ENCODE measurements at places on chromosomes 7 and 10.
A peak's percentile ranks its signal among the peaks of the same experiment; 100 is the strongest.

DNA sequence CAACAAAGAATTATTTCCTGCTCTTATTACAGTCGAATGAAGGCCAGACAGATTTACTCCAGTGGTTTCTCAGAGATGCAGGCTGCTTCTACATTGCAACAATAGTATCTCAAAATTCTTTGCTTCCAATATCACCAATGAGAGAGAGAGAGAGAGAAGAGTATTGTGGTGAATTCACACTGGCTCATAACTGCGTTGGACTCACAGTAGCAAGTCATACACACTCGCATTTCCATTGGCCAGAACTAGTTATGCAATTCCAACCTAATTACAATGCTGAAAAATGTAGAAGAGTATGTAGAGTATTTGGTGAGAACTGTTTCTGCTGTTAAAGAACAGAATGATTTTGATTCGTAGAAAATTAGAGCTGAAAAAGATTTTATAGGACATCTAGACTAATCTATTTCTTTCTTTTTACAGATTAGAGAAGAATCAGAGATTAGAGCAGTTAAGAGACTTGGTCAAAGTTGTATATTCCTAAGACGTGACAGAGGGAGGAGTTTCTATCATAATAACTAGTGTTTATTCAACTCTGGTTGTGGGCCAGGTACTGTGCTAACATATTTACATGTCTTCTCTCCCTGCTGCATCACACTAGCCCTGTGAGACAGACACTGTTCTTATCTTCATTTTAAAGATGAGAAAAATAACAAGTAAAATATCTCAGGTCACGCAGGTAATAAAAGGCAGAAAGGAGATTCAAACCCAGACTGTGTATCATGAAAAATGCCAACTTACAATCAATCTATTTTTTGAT is 34.6 kb upstream of the PDK4 start:
- H3K4me3 ChIP-seq = no peak overlapping the region
- H3K27ac ChIP-seq = peak overlapping the region; percentile 89
- no peaks in the 10 kb centered on the region for H3K36me3 ChIP-seq
- H3K4me1 ChIP-seq = peaks cover 26% of the 10 kb centered on the region

- no peaks in the 10 kb centered on the region for H3K27me3 ChIP-seq
- no peak overlapping the region for H3K4me3 ChIP-seq
- DNase-seq = no peak
- H3K4me1 ChIP-seq = no peaks in the 10 kb centered on the region
- H3K27ac ChIP-seq = no peak overlapping the region
Measured at GRCh38 chr10:47206449-47207280, 93.3 kb upstream of the GDF10 start.

GRCh38 chr10:70542565-70542938 is 60.0 kb downstream of the PRF1 start:
- H3K27ac ChIP-seq = no peak overlapping the region
- no peak overlapping the region for H3K4me3 ChIP-seq
- no peak for DNase-seq
- H3K27me3 ChIP-seq = no peaks in the 10 kb centered on the region

DNA sequence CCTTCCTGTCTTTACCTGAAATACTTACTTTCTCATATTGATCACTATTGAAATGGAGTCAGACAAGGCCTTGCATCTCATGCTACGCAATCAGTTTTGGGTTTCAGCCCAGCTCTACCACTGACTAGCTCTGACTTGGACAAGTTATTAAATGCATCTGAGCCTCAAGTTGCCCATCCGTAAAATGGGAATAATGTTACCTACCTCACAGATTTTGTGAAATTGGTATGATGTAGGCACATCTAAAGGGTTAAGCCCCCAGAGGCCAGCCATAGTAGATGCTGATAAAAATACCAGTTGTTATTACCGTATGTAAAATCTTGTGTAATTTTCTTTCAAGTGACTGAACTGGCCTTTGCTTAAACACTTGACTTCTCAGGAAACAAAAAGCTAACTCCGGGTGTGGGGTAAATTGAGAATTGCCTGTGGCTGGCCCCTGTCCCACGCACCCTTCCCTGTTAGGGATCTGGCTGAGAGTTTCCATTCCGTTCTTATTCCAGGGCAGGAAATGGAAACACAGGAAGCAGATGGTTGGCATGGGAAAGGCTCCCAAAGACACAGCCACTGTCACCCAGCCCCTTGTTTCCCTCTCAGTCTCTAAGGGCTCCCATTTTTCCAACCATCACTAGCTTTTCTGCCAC is 7.5 kb downstream of the DUSP5 start:
- H3K36me3 ChIP-seq = peaks cover 18% of the 10 kb centered on the region
- H3K4me3 ChIP-seq = no peak overlapping the region
- no peak for DNase-seq
- H3K27me3 ChIP-seq = no peaks in the 10 kb centered on the region
- H3K27ac ChIP-seq = peak overlapping the region; percentile 97

DNA sequence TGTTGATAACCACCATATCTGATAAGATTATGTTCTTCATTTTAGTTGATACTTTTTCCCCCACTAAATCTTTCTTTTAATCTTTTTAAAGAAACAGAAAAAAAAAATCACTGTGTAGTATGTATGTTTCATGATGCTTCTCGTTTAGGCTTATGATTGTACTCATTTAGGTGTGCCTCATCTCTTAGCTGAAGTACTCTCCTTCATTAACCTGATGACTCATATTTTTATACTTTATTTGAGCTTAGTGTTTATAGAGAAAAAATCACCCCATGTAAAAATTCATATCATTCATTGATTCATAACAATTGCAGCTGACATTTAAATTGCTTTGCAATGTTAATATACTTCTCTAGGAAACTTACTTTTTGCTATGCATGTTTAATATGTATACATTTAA is 158.9 kb downstream of the MLLT10 start:
- H3K4me1 ChIP-seq = peaks cover 17% of the 10 kb centered on the region
- DNase-seq = no peak
- H3K27me3 ChIP-seq = no peaks in the 10 kb centered on the region

GRCh38 chr10:126776168-126776567 is 105.7 kb upstream of the C10orf90 start:
- peaks cover 29% of the 10 kb centered on the region for H3K27me3 ChIP-seq
- H3K4me3 ChIP-seq = no peak overlapping the region
- H3K27ac ChIP-seq = no peak overlapping the region
- no peaks in the 10 kb centered on the region for H3K4me1 ChIP-seq

DNA sequence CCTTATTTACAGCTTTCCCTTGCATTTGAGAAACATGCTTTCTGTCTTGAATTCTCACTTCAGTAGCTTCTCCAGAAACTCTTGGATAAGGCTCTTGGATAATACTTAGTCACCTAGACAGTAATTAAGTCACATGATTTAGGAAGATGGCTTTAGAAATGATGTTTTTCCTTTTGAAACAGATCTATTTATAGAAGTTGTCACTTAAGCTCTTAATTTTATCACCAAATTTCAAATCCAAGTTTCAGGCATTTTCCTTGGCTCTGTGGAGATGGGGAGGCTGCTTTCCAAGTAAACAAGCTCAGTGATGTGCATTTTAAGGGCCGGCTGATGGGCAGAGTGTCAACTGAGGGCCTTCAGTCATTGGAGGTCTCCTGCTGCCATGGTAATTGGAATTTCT is 130.3 kb downstream of the SRI start:
- no peak overlapping the region for H3K4me3 ChIP-seq
- no peak for DNase-seq
- peaks cover 14% of the 10 kb centered on the region for H3K4me1 ChIP-seq

DNA sequence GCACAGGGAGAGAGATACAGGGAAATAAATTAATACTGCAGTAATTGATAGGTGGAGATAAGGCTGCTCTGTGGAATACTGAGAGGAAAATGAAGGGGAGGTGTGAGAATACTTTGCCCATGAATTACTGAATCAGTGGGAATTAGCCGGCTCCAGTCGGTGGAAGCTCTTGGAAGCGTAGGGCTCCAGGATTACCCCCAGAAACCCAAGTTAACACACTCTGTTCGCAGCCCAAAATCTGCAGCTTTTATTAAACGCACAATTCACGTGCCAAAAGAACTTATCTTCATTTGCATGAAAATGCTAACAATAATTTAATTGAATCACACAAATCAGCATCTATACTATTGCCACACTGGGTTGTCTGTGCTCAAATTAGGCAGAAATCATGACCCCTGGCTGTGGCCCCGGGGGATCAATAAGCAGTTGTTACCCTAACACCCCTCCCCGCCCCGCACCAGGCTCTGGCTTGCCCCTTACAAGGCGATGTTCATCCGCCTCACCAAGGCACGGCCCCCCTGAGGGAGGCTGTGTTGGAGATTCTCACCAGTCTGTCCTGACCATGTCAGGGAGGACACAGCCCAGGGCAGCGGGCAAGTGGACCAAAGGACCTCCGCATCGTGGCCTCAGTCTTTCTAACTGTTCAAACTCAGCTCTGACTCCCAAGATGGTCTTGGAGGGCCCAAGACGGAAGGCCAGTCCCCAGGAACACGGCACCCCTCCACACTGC is 48.4 kb upstream of the MGMT start:
- peak overlapping the region; percentile 21 for H3K4me3 ChIP-seq
- peak overlapping the region; percentile 58 for H3K27ac ChIP-seq
- peaks cover 16% of the 10 kb centered on the region for H3K4me1 ChIP-seq
- peaks cover 51% of the 10 kb centered on the region for H3K27me3 ChIP-seq
- no peak for DNase-seq

DNA sequence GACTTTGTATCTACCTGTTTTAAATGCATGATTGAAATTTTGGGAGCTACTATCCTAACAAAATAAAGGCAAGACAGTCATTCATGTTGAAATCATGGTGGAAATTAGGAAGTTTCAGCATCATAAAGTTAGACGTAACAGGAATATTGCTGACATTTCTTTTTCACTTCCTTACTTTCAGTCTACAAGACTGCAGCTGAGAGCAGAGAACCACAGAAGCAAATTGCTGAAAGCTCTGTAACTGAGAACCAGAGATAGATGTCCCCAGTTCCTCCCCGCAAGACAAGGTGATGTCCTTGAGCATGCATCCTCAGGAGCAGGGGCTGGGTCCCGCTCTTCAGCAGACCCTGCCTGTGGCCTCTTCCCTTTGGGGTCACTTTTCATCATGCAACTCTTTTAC is 466.3 kb upstream of the POM121L12 start:
- no peak overlapping the region for H3K4me3 ChIP-seq
- no peaks in the 10 kb centered on the region for H3K4me1 ChIP-seq
- no peaks in the 10 kb centered on the region for H3K27me3 ChIP-seq
- H3K36me3 ChIP-seq = no peaks in the 10 kb centered on the region

GRCh38 chr10:95976362-95977229 is 66.8 kb upstream of the CCNJ start:
- DNase-seq = no peak

DNA sequence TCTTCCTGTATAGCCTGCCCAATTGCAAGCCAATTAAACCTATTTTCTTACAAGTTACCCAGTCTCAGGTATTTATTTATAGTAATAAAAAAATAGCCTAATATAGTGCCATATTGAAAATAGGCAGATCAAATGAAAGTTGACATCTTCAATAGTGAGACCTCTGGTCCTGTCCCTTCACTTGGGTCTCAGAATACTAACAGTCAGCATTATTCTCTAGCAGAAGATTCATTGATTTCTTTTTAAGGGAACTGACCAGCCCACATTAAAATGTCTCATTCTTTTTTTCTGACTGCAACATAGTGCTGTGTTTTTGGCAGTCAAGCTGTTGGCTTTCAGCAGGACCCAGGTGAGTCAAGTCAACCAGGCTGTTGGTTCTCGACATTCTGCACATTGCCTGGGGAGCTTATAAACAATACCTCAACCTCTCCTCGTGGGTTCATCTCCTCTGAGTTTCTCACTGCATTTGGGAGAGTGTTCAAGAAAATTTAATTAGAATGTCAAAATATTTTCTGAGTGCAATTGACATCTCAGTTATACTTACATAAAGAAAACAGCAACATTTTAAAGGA is 109.8 kb downstream of the MKX start:
- H3K27me3 ChIP-seq = no peaks in the 10 kb centered on the region
- no peak overlapping the region for H3K4me3 ChIP-seq
- H3K27ac ChIP-seq = no peak overlapping the region

GRCh38 chr7:36103837-36104561 is 49.1 kb upstream of the EEPD1 start:
- H3K36me3 ChIP-seq = no peaks in the 10 kb centered on the region
- H3K4me1 ChIP-seq = no peaks in the 10 kb centered on the region
- no peak overlapping the region for H3K4me3 ChIP-seq

- H3K4me1 ChIP-seq = peaks cover 35% of the 10 kb centered on the region
- H3K27ac ChIP-seq = no peak overlapping the region
- no peak for DNase-seq
- H3K36me3 ChIP-seq = peaks cover 6% of the 10 kb centered on the region
- no peaks in the 10 kb centered on the region for H3K27me3 ChIP-seq
Measured at GRCh38 chr7:112788778-112789343, 1.3 kb downstream of the TMEM168 start.

DNA sequence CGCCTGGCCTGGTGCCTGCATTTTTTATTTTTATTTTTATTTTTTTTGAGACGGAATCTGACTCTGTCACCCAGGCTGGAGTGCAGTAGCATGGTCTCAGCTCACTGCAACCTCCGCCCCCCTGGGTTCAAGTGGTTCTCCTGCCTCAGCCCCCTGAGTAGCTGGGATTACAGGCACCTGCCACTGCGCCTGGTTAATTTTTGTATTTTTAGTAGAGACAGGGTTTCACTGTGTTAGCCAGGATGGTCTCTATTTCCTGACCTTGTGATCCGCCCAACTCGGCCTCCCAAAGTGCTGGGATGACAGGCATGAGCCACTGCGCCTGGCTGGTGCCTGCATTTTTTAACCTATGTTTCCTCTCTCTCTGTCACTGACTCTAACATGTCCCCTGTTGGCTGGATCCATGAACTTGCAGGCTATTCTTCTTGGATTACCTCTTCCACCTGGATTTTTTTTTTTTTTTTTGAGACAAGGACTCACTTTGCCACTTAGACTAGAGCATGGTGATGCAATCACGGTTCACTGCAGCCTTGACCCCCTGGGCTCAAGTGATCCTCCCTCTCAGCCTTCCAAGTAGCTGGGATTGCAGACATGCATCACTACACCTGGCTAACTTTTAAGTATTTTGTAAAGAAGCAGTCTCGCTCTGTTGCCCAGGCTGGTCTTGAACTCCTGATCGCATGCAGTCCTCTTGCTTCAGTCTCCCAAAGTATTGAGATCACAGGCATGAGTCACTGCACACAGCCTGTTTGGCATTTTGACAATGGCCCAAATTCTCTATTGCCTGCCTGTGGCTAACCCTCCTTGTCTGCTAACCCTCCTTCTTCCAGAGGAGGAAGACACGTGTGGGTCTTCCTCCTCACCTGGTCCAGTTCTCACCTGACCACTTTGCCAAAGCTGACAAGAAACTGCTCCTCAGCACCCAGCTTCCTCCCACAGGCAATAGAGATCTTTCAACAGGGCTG is 23.0 kb upstream of the PRPF18 start:
- H3K36me3 ChIP-seq = no peaks in the 10 kb centered on the region
- H3K27ac ChIP-seq = no peak overlapping the region
- DNase-seq = no peak
- no peaks in the 10 kb centered on the region for H3K4me1 ChIP-seq
- no peak overlapping the region for H3K4me3 ChIP-seq
- peaks cover 5% of the 10 kb centered on the region for H3K27me3 ChIP-seq

DNA sequence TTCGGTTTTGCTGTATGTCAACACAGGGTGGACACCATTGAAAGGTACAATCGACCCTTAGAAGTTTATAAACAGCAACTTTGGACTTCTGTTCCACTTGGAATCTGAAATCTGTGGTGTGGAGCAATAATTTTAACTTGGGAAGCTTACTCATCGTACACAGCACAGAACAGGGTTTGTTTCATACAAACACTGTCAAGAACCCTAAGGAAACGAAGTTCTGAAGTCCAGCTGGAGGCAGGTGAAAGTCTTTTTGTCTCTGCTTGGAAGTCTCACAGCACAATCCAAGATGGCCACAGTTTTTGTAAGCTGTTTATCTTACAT is 31.5 kb downstream of the NMT2 start:
- peaks cover 77% of the 10 kb centered on the region for H3K36me3 ChIP-seq
- H3K27me3 ChIP-seq = no peaks in the 10 kb centered on the region
- no peak overlapping the region for H3K4me3 ChIP-seq

All from left ventricle myocardium inferior (tissue), 1 donor.